NCI-H1694 (cell line): ENCODE measurements at places on chromosomes 1 and 21.

DNA sequence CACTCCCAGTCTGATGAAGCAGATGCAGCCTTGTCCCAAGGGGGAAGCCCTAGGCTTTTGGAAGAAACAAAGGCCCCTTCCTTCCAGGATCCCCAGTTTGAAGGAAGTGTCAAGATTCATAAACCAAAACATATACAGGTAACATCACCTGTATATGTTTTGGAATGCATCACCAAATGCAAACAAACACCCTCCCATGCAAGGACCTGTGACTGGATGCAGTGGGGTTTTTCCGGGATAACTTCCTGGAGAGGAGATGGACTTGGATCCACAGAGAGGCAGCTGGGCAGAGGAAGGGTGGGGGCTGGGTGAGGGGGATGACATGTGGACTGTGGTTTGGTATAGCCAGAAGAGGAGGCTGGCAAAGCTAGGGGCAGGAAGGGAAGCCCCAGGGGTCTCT lies 1.5 kb upstream of the PLA2G2F start:
- no peak for DNase-seq

DNA sequence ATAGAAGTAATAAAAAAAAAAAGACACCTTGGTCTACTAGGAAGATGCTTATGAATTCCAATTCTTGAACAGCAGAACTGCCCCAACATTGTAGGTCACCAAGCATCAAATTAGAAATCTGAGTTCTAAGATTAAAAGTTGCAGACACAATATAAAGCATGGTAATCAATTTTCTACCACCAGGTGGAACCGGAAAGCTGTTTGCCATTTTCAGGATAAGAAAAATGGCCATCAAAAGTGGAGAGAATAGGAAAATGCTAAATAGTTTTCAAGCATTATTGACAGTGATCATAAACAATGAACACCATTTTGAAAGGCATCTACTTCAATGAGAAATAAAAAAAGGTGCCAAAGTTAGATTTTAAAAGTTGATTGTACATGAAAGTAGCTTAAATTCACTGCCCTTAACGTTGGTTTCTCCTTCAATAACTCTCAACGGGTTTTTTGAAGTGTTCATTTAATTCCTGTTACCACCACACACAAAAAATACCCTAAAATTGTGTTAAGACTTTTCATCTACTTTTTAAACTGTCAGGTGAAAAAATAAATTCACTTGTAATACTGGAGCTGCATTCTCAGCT lies 252.9 kb downstream of the KCNT2 start:
- peak; percentile 10 for DNase-seq

DNA sequence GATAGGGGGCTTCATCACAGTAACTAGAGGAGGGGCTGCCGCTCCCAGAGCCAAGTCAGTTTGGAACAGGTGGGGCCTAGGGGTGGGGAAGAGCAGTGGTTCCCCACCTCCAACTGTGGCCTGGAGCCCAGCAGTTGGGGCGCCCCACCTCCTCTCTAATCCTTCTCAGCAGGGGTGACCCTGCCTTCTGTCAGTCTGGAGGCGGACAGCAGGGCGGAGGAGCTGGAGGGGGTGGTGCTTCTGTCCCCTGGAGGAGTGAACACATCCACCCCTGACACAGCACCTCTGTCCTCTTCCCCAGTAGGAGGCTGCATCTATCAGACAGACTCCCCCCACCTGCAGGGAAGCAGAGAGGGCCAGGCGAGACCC lies 73.8 kb downstream of the MRPL37 start:
- DNase-seq, result peak; percentile 15

DNA sequence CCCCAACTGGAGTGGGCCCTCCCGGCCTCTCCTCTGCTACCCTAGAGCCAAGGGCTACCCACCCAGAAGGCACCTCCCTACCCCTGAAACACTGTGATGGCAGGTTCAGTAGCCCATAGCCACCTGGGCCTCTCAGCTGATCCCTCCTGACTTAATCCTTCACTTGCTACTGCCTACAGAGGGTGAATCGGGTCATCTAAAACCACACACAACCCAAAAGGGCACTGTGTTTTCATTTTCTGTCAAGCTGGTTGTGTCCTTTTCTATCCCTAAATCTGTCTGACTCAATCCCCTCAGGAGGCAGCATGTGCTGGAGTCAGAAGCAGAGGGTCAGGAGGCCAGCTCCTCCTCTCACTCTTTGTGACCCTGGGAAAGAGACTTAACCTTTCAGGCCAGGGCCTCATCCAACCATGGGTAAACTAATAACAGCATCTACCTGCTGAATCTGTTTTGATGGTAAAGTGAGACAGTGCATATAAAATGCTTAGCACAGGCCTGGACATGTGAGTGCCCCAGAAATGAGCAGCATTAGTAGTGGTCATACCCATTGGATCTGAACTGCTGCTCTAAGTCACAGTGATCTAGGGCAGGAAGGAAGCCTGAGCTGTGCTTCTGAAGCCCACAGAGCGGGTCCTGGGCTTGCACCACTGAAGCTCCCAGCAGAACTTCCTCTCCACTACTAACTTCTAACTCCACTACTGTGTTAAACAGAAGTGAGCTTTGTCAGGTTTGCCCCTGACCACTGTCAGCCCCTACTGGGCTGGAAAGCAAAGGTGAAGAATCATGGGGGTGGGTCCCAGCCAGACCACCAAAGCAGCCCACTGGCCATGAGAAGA lies 11.0 kb downstream of the PMVK start:
- DNase-seq, result no peak

DNA sequence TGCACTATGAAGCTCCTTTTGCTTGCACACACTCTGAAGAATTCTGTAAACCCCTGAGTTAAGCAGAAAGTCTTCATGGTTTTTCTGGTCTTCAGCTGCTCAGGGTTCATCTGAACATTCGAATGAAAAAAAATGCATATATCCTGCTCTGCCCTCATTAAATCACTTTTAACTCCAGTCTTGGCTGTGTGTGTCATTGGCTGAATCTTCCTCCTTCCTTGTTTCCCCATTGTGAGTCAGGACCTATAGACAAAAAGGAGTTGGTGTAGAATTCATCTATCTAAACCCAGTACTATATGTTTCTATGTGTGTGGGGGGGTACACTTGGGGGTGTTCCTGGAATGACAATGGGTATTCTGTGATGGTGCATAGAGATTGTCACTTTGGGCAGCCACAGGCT lies 6.6 kb upstream of the SPRR1B start:
- no peak for DNase-seq

DNA sequence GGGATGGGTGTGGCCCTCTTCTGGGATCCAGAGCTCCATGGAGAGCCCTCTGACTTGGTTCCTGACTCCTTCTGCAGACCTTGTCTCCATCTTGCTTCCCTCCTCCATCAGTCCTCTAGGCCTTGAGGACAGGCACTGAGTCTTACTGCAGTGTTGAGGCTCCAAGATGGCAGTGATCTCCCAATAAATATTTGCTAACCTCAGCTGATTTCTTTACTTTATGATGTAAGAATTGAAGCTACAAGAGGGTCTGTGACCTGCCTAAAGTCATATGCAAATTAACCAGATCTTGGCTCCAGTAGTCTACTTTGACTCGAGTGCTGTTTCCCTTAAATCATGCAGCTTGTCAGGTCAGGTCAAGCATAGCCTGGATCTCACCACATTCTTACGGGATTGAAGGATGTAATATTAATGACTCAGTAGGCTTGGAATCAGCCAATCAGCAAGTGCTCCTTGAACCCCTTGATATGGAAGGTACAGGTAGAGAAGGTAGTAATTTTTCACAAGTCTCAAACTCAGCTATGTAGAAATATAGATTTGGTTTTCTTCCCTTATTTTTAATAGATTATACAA lies 93.0 kb downstream of the CLIC6 start:
- no peak for DNase-seq

DNA sequence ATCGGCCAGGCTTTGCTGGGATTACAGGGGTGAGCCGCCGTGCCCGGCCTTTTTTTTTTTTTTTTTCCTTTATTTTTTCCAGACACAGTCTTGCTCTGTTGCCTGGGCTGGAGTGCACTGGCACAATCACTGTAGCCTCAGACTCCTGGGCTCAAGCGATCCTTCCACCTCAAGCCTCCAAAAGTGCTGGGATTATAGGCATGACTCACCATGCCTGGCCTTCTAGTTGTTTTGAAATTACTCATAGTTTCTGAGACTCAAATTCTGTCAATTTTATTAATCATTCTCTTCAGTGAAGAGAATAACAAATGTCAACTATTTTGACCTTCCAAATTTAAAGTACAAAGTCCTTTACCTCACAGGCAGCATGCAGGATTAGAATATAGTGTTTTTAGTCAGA lies 374.5 kb downstream of the PLA2G4A start:
- no peak for DNase-seq

GRCh38 chr1:208078752-208079151 lies 165.4 kb downstream of the PLXNA2 start:
- DNase-seq, result no peak
